Stimulated activated CD8-positive, alpha-beta memory T cell treated with anti-CD3 and anti-CD28 coated beads, Interleukin-2, amount 100 ng/mL, for 1 hour (primary cell): ENCODE measurements at places on chromosomes 5 and 9.

DNA sequence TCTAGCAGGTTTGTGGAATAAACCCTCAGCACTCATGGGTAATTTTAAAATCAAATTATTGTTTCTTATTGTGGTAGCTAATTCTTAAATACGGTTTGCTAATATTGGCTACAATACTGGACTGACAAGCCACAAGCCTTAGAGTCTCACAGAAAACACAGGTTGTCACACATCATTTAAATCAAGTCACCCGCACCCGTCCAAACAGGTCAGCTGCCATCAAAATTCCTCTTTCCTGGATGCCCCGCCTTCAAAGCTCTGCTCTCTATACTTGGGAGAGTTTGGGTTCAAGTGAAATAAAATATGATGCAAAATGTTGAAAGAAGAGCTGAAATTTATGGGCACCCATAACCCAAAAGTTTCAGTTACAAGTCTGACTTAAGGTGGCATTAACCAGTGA lies 12.3 kb upstream of the SUSD1 start:
- no peak for DNase-seq

- DNase-seq, result no peak
Measured at GRCh38 chr5:24067208-24067607, 559.8 kb downstream of the PRDM9 start.

GRCh38 chr5:180101451-180102105 lies 30.0 kb upstream of the RNF130 start:
- no peak for DNase-seq

GRCh38 chr5:35608881-35609779 lies 8.5 kb upstream of the SPEF2 start:
- DNase-seq, result no peak

DNA sequence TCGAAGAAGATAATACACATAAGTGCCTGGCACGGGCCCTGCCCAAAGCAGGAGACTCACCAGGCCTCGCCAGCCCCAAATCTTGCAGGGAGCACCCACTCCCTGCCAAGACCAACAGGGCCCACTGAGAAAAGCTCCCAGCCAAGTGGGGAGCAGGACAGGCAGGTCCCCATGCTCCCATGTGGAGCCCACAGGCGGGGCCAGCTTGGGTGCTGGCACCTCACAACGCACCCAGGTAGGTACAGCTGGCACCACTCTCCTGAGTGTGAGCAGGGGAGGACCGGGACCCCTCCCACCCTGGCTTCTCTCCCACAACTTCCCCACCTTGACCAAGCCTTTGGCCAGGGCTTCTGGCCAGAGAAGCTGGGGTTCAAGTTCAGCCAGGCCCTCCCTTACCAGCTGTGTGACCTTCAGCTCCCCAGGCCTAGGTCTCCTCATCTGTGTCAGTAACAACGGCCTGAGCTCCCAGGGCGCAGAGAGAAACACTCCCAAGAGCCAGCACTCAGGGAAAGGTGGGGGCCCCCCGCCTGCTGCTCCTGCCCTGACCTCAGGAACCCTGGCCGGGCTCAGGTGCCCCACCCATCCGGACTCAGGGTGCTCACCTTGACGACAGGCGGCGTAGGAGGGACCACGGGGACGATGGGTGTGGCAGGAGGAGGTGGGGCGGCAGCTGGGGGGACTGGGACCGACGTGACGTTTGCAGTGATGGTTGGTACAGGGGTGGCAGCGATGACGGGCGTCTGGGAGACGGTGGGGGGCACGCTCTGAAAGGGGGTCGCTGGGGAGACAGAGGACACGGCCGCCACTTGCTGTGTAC lies 17.8 kb downstream of the BRD3 start:
- no peak for DNase-seq

GRCh38 chr5:108557686-108558085 lies 175.8 kb upstream of the FBXL17 start:
- DNase-seq, result no peak

DNA sequence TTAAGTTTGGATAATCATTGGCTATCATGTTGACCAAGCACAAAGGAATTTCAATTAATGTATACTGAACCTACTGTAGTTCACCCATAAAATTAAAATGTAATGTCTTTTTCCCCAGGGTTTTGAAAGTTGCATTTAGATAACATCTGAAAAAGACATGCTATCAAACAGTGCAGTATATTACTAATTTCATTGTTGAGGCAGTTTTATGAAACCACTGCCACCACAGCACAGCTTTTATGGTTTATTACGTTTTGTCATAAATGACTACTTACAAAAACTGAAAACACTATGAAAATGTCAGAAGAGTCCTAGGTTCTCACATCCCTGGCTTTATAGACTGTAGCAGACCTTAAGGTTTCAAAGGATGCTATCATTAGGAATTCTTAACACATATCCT lies 32.0 kb upstream of the HAPLN1 start:
- no peak for DNase-seq

DNA sequence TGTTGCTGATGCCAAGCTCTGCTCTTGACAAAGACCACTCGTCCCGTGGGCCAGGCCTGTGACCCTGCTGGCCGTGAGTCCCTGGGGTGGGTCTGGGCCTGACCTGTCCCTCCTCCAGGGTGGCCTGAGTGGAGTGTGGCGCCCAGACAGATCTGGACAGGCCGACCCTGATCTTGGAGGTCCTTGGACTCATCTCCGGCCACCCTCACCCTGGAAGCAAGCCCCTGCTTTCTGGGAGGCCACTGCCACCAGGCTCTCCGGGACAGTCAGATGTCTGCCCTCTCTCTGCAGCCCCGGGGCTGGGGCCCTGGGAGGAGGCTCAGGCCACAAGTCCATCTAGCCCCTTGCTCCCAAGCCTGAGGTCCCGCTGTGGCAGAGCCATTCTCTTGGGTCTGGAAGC lies 31.2 kb upstream of the TMEM250 start:
- no peak for DNase-seq

GRCh38 chr9:134707731-134708671 lies 66.4 kb downstream of the COL5A1 start:
- DNase-seq, result no peak

GRCh38 chr9:8705861-8706260 lies 906.3 kb upstream of the DMAC1 start:
- no peak for DNase-seq

DNA sequence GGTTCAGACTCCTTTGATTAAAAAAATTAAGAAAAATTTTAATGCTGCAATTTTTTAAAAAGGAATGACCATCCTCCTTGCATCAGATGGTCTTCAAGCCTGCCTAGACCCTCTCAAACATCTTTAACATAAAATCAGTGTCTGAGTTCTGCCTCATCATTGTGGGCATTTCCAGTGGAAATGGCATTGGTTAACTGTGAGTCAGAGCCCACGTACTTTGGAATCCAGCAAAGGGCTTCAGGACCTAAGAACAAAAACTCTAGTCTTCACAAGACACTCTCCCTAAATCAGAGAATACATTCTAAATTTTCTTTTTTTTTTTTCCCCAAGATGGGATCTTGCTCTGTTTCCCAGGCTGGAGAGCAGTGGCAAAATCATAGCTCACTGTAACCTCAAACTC lies 9.4 kb upstream of the C5orf15 start:
- DNase-seq, result no peak

DNA sequence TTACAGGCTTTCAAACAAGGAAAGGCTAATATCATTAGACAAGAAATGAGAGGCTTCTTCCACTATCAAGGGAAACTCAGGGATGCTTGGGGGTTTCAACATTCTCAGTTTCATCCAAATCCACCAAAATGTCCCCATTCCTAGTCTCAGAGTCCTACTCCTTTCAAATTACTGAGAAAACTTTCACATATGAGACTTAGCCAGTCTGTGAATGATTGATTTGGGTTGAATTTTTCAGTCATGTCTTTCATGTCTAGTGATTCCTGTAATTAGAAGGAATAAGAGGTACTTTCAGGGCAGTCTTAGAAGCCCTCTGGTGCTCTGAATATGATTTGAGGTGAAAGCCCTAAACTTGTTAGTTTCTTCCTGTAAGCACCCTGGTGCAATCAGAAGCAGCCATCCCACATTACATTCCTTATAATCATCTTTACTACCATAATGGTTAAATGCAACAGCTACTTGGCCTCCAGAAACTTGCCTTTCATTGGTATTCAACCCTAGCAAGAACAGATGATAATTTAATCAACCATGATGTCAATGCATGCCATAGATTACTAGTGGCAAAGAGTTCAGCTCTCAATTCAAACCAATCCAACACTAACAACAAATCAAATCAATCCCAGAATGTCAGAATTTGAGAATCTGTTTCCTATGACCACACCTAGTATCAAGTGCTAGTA lies 50.7 kb upstream of the RIC1 start:
- no peak for DNase-seq

- no peak for DNase-seq
Measured at GRCh38 chr5:150394131-150394530, 18.6 kb downstream of the CD74 start.

DNA sequence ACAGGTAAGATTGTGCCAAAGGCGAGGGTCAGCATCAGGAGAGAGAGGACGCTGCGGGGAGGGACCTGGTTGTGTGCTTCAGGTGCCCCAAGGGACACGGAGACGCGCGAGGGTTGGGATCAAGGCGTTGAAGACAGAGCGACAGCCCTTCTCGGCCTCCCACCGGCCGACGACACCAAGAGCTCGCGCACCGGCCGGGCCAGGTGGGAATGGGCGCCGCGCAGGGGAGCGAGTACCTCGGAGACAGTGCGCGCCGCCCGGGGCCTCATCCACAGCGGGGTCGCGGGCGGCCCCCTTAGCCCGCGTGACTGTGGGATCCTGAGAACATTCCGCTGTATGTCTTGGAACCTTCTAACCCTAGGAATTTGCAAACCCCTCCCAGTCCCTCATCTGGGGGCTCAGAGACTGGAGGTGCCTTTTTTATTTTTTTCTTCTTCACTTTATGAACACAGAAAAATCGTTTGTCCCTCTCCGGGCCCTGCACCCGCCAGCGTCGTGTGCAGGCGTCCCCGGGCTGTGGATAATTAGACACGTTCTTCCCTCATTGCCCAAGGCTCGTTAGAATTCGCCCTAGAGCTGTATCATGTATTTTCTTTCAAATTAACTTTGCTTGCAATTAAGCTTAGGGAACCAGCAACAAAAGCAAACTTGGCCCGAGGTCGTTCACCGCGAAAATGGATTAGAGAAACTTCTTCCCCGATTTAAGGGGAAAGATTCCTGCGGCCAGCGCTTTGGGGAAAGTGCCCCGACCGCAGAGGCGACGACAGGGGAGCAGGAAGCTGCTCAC lies 4.8 kb downstream of the FOXE1 start:
- no peak for DNase-seq

DNA sequence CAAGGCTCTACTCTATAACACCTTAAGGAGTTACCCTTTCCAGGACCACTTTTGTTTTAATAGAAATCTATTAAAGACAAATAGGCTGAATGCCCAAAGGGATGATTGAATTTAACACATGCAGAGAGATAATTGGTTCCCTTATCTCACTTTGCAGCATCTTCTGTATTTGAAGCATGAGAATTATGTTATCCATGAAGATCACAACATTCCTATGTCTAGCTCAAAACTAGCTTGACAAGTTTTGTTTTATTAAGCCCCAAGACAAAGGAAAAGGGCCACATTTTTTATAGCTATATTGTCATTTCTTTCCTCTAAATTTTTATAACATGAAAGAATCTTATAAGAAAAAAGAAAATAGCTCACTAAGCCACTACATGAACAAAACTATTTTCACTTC lies 57.9 kb upstream of the FTMT start:
- no peak for DNase-seq

GRCh38 chr5:2166306-2166978 lies 283.7 kb upstream of the IRX4 start:
- DNase-seq, result no peak

GRCh38 chr5:67187006-67187715 lies 9.4 kb downstream of the CD180 start:
- DNase-seq, result no peak

DNA sequence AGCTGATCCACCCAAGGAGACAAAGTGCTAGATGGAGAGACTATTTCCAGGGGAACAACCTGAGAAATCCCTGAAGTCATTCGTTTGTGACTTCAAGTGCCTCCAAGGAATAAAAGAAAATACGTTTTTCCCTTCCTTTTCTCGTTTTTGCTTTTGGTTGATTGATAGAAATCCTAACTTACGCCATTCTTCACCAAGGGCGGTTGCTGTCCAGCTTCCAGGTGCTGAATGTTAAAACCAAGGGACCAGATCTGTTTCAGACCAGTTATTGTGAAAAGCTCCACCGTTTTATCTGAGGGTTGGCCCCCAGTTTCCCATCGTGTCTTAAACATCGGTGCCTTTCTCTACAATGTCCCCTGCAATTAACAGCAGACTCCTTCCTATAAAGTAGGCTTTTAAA lies 600.7 kb upstream of the SGCD start:
- DNase-seq, result no peak

- DNase-seq, result no peak
Measured at GRCh38 chr5:139486201-139486600, 3.6 kb upstream of the STING1 start.

DNA sequence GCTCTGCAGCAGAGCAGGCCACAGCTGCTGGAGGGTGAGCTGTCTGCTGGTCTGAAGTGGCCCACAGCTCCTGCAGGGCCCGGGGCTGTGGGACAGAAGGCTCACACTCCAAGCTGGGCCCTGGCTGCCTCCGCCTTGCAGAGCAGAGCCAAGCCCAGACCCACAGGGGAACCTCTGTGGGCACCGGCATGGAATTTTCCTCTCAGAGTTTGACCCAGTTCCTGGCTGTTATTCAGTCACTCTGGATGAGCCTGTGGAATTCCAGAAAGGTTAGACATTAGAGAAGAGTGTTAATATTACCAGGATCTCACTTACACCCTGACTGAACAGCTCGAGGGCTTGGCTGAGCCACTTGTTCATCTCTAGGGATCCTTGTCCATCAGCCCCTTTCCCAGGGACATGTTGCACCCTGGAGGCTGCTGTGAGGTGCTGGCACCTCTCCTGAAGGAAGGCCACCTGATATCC lies 17.5 kb downstream of the IL9 start:
- DNase-seq, result no peak

DNA sequence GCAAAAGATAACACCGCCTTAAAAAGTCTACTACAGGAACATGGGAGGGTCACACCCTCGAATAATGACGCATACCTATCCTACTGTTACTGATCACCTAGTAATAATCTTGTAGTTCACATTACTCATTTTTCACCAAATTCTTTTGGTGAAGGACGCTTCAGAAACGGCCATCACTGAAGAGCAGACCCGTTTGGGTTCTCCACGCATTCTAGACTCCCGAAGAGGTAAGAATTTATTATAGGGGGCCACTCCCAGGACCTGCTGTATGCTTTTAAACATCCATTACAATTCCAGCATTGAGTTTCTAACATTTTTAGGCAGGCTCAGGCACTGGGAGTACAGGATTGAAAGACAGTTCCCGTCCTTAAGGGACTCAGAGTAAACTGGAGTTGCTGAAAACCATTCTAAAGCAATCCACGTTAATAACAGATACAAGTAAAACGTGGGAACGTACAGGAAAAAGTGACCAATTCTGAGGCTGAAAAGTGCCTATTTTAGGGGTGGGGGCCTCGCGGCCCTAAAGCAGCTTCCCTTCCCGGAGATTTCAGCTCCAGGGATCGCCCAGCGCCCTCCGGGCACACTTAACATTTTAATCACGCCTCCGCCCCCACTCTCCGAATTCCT lies at the start of gene FER:
FER (plus strand) TSS at position 124 of the 627 bp plus-strand sequence. CDS start 50,286 bp downstream, outside the sequence.
- no peak for DNase-seq

GRCh38 chr9:27150746-27151406 lies 41.9 kb downstream of the TEK start:
- no peak for DNase-seq

- DNase-seq, result no peak
Measured at GRCh38 chr5:134127376-134127861, 12.9 kb downstream of the TCF7 start.

GRCh38 chr5:135206862-135207261 lies 172.8 kb upstream of the PITX1 start:
- DNase-seq, result no peak
